Activated CD8-positive, alpha-beta memory T cell treated with anti-CD3 and anti-CD28 coated beads for 4 hours (primary cell): ENCODE measurements at places on chromosomes 2 and 18.

DNA sequence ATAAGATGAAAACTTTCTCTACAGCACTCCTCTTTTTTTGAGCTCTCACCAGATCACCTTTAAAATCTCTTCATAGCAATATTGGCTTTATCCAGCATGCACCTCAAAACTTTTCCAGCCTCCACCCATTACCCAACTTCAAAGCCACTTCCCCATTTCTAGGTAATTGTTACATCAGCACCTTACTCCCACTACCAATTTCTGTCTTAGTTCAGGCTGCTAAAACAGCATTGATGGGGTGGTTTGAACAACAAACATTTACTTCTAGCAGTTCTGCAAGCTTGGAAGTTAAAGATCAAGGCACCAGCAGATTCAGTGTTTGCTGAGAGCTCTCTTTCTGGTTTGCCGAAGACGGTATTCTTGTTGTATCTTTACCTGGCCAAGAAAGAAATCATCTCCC, 114.0 kb upstream of the SLC39A10 start:
- DNase-seq = no peak

DNA sequence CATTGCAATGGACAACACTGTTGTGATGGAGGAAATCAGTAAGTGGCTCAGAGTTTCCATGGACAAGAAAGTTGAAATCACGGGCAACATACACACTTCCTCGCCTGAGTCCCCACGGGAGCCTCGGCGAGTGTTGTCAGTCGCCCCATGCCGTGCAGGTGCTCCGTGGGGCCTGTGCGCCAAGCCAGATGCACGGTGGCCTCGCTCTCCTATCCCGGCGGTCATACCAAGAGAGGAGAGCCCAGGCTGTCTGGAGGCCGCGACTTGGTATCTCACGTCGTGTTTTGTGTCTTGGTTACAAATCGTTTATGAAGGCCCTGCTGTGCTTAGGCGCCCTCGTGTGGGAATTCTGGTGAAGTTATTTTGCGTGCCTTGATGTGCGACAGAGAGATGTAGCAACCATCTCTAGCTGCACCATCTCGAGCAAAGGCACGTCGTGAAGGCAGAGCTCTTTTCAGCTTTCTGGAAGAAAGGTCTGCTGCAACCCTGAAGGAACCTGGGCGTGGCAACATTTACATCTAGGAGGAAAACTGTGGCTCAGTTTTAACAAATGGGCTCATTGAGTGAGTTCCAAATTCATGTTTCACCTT, 21.8 kb downstream of the ATG4B start:
- no peak for DNase-seq

- no peak for DNase-seq
These were observed 626 bp upstream of the SLC1A4 start for GRCh38 chr2:64988420-64989125.

DNA sequence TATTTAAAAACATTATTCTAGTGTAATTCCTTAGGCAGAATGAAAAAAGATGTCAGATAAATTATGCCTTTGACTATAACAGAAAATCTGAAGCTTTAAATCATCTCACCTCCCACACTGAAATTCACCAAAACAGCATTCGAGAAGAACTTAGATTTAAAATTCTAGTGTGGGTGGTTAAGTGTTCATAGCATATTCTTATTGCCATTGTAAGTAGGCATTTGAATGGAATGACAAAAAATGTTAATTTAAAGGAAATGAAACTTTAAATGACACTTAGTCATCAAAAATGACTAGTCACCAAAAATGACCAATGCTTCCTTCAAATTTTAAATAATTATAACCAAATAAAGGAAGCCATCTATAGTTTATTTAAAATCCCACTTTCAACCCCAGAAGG, 7.0 kb upstream of the ZNF407 start:
- no peak for DNase-seq

DNA sequence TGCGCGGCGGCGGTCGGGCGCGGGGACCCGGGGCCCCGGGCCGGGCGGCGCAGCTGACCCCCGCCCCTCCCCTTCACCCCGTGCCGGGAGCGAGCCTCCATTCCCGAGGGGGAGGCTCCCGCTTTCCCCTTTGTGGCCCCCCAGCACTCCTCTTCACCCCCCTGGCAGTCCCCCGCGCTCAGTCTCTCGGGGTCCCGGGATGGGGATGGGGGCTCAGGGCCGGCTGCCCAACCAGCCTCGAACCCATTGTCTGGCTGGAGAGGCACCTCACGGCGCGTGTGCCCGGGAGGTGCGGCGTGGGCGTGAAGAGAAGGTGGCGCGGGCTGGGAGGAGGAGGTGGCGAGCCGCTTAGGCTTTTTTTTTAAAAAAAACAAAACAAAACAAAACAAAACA, 748 bp downstream of the FMNL2 start:
- no peak for DNase-seq

DNA sequence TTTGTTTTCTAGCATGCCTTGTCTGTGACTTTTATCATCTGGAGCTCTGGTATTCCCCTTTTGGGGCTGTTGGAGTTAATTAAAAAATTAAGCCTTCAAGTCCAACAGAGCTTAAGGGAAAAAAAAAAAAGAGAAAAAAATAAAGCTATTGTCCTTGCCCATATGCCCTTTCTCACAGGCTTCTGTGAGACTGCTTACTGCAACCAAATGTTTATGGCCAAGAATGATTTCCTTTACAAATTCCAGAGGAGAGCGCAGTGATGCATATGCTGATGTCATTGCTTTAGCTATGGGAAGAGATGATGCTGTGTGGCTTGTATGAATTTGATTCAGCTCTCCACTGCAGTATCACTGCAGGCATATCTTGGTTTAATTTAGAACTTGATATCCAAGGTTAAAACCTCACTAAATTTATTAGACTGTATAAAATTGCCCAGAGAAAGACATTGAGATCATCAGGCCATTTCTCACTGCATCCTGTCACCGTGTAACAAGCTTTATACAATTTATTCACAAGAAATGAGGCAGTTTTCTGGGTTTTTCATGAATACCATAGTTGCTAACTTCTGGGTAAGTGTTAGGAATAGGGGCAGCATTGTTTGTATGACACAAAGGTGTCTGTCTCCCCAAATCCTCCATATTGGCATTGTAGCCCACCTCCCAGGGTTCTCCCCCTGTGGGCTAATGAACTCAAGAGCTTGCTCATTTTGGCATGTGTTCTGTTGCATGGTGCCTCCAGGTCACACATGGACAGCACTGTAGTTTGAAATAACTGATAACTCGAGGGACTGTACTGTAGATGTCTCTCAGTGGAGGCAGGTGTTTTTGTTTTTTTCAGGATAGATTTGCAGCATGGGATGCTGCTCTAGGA, 85.0 kb downstream of the TANC1 start:
- no peak for DNase-seq

DNA sequence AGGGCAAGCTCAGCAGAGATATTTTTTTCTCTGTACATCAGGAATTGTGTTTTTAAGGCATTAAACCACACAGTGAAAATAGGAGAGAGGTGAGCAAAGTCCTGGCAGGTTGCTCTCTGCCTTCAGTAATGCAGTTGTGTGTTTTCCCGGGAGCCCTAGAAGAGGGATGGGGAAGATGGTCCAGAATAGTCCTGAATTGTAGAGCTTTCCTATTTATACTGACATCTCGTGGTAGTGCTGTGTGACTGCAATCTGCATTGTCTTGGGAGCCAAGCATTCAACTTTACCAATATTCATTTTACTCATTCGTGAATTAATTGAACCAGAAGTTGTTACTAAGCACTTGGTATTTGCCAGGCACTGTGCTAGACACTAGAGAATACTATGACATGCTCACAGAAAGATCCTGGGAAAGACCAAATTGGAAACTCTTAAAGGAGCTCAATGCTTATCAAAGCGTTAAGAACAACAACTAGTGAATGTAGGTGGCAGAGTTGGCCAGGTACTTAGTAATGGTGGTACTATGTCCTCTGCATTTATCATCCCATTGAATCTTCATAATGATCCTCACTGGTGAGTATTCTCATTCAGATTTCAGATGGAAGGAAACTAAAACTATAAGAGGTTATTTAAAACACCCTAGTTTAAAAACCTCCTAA, 214.6 kb downstream of the TRIB2 start:
- no peak for DNase-seq

- DNase-seq = no peak
These were observed 25.4 kb downstream of the NPAS2 start for GRCh38 chr2:100845141-100845991.

DNA sequence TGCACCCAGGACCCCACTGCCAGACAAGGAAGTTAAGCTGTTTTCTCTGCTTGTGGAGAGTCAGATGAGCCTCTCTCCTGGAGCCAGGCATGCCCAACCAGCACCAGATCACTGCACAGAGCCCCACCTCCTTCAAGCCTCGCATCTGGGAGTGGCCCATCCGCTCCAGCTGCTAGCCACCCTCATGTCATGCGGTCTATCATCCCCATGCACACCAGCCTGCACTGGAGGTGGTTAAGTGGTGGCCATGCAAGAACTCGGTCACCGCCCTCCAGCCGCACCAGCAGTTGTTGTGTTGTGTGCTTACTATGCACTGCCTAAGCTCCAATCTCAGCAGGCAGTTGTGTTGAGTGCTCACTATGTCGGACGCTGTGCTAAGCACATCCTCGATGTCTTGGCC, 177.9 kb upstream of the SLC14A2 start:
- DNase-seq = no peak

DNA sequence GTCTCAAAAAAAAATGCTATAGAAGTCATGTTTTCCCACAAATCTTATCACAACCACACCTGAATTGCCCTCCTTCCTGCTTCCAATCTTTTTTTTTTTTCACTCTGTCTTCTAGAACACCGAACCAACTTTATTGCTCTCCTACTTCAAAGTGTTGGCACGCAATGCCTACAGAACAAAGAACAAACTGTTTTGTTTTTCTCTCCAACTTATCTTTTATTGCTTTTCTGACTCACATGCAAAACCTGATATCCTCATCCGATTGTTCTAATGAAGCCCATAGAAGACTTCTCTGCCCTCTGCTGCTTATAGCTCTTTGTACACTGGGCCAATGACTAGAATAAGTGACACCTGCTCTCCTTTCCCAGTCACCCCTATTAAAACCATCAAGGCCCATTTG, 602.8 kb downstream of the EPHA4 start:
- no peak for DNase-seq

DNA sequence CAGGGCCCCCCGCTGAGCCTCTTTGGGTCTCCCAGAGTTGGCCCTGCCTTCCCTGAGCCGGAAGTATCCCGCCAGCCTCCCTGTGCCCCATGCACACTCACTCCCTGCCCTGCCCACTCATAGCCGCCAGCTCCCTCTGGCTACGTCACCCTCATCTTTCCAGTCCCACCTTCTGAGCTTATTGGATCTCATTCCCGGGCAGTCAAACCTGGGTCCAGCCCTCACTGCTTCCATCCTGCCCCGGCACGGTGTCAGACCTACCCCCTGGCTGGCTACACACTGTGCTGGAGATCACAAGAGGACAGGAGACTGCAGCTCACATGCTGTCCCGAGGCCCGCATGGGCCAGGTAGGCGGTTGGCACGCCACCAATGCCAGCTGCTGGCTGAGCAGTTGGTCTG, 147.2 kb downstream of the ASB1 start:
- no peak for DNase-seq

GRCh38 chr2:86372133-86372532, 34.7 kb upstream of the REEP1 start:
- no peak for DNase-seq

DNA sequence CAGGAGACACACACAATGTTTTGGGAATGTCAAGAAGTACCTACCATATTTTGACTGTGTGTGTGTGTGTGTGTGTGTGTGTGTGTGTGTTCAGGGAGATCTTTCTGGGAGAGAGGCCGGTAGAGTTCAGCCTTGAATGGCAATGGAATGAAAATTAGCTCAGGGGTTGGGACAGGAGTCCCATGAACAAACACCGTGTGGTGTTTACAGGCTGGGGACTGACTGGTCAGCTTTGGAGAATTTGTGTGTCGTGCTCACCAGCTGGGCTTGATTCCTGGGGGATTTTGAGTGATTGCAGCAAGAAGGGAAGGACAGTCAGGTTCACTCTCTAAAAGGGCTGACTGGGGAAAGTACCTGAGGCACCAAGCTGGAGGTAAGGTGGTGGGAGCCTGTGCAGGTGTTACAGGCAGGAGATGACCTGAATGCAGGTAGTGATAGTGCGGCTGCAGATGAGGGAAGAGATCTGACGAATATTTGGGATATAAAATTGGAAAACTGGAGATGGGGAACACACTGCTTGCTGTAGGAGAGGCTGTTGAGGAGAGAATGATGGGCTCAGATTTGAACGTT, 2.5 kb upstream of the ADNP2 start:
- no peak for DNase-seq

DNA sequence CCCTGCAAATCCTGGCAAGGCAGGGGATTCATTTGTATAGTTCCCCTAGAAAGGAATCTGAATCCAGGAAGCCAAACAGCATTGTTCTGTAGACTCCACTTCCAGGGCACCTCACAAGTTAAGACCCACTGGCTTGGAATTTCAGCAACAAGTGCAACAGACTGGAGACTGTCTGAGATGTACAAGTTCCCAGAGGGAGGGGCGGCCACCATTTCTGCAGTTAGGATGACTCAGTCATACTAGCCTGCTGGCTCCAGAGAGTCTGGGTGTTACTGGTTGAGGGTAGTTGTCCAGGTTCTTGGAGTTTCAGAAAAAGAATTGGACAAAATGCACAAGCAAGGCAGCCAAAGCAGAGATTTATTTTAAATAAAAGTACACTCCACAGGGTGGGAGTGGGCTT, 384.2 kb downstream of the DSC3 start:
- no peak for DNase-seq

DNA sequence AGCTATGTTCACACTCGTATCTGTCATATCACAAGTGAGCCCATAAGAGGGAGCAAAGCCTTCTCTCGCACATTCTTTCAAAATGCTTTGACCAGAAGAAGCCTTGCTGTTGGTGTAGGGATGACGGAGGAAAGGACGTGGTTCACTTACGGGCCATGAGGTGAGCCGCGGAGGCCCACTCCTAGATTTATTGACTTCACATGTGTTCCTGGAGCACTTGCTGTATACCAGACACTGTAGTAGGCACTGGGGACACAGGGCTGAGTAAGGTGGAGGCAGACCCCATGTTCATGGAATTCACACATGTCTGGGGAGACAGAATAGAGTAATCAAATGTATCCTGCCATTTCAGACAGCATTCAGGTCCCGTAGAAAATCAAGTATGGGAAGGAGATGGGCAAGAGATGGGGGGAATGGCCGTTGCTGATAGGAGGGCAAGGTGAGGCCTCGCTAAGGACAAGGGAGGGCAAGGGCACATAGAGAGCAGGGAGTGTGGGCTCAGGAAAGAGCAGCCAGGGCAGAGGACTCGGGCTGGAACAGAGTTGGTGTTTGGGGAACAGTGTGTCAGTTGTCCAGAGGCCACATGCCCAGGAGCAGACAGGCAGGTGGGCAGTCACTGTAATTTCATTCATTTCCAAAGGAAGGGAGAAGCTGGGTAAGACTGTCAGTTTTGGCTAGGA, 182.2 kb downstream of the LDLRAD4 start:
- no peak for DNase-seq

DNA sequence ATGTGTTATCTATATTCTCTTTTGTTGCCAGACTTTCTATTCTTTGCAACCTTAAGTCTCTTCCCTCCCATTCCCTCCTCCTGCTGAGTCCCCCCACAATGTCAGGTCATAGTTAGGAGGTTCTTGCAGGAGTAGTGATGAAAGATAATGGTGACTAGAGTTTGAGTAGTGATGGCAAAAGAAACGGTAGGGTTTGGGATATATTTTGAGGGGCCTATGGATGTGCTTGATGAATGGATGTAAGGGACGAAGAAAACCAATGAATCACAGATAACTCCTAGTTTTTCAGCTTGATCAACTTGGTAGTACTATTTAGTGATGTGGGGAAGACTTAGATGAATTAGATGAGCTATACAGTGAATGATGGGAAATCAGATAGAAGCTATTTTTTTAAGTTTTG, 21.0 kb downstream of the EML4 start:
- no peak for DNase-seq

GRCh38 chr2:146489386-146489785, 1355.4 kb upstream of the ACVR2A start:
- DNase-seq = no peak

- no peak for DNase-seq
These were observed 6.9 kb upstream of the MAP4K4 start for GRCh38 chr2:101690547-101691152.
